Effector memory CD4-positive, alpha-beta T cell (primary cell): ENCODE measurements at places on chromosomes 4 and X.

GRCh38 chrX:79482686-79483085 lies 115.6 kb upstream of the ITM2A start:
- DNase-seq, result no peak

DNA sequence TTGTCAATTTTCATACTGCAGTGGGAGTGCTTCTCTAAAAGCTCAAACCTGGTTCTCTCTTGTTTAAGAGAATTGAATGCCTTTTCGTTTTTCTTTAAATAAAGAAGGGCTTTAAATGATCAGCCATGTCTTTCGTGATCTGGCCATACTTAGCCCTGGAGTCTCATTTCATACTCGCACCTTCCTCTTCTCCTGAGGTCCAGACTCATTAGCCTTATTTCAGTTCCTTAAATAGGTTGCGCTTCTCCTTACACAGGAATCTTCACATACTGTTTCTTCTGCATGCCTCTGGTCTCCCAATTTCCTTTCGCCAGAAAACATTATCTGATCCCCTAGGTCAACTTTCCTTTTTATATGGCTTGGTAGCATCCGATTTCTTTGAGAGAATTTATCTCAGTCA lies 565.6 kb upstream of the TENM3 start:
- DNase-seq, result no peak

- no peak for DNase-seq
Observed at GRCh38 chr4:42750856-42751255, 94.0 kb upstream of the ATP8A1 start.

GRCh38 chr4:153546280-153546679 lies 80.1 kb downstream of the TMEM131L start:
- DNase-seq, result no peak

GRCh38 chrX:68570598-68570997 lies 71.7 kb downstream of the YIPF6 start:
- no peak for DNase-seq

DNA sequence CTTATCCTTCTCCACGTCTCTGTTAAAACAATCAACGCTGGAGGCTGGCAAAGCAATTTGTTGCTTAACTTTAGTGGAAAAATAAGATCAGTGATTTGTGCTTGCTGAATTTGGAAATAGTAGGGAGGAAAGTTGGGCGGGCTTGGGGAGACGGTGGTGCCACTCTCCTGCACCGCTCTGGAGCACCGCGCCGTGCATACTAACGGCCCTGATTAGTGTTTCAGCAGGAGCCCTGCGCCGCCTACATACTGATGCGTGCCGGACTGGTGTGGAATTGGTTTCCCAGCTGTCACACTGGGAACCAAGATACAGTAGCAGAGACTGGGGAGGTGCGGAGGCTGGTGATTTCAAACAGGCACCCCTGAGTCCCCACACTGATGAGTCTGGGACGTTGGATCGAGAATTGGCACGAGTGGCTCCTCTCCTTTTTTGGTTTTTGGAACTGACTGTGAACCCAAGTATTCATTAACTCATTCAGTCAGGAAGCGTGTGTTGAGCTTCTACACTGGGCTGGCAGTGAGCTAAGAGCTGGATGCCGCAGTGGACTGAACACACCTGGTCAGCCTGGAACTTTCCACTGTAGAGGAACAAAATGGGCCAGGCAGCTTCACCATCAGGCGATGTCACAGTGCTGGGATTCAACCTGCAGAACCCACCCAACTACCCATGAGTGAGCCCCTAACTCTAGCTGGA lies 29.0 kb upstream of the PSAPL1 start:
- no peak for DNase-seq

- DNase-seq, result no peak
Observed at GRCh38 chr4:107922486-107923473, 8.6 kb upstream of the CYP2U1 start.

DNA sequence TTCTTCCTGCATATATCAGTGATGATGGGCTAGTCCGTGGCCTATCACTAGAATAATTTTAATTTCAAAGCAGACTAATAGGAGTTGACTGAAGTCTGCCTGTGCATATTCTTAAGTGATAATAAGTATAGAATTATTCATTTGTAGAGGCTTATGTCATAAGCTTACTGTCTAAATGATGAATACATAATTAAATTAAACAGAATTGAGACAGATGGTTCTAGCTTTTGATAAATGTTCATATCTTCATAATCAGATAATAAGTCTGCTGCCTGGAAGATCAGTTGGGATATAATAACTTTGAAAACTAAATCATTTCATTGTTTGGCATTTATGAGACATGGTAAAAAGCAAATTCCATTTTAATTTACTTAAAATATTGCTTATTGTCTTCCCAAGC lies 1175.6 kb downstream of the TECRL start:
- no peak for DNase-seq

GRCh38 chr4:42412251-42412650 lies 15.0 kb downstream of the SHISA3 start:
- DNase-seq, result no peak

DNA sequence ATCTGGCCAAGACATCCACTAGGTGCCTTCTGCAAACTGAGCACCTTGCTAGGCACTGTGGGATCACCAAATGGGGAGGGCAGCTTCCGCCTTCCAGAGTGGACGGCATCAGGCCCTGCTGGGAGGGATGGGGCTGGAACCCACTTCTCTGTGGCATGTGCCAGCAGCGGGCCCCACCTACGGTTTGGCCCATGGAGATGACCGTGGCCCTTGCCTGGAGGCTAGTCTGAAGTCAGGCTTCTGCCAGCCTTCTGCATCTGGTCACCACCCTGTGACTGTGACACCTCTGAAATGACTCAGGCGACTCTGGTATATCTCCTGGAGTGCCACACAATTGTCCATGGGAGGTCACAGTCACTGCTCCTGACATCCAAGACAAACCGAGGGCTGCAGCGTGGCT lies 7.2 kb downstream of the SSR4 start:
- no peak for DNase-seq

DNA sequence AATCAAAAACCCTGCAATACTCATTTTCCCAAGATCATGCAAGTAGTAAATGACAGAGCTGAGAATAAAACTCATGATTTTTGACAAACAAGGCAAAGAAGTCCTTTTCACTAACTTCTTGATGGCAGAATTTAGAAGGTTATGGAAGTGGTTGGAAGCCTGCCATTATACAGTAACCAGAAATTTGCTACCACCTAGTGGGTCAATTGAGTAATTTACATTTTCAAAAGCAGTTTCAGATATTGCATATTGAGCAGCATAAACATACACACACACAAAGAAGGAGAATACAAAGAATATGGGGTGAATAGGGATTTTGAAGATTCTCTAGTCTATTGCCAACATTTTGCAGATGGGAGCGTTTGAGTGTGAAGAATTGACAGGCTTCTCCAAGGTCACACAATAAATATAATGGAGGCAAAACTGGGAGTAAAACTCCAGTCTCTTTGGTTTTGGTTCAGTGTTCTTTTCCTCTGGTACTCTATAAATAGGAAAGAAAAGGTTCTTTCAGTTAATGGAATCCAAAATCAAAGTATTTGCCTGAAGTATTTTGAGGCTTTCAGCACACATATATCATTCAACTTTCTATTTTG lies 70.2 kb downstream of the GC start:
- DNase-seq, result no peak

DNA sequence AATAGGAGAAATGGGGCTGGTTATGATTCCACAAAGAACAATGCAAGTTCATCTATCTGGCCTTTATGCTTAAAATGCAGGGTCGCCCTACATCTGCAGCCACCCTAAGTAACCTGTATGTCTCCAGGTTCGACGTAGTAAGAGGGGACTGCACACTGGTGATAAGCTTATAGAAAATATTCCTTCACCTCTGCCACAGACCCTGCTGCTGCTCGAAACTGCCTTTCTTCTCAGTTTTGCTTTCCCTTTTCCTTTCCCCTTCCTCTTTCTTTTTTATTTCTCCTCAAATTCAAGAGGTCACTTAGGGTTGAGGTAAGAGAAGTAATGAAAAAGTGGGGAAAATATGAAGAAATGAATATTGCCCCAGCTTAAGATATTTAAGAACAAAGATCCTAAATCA lies 123.5 kb downstream of the DCHS2 start:
- no peak for DNase-seq

- no peak for DNase-seq
Observed at GRCh38 chrX:2474280-2474962, 26.4 kb downstream of the DHRSX start.

DNA sequence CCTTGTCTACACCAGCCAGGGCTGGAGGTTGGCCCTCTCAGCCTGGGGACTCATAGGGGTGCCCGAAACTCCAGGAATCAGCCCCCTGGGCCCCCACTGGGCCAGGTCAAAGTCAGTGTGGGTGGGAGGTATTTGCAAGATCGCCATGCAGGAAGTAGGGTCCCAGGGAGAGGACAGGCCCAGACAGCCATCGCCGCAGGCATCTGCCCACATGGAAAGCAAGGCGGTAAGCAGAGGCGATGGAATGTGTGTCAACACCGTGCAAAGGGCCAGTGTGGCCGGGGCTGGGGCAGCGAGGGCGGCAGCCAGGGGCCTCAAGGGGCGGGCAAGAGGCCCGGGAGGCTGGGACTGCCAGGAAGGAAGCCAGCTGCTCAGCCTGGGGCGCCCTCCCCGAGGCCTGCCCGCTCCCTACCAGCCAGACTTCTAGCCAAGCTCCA lies 19.3 kb upstream of the DUSP9 start:
- DNase-seq, result no peak

DNA sequence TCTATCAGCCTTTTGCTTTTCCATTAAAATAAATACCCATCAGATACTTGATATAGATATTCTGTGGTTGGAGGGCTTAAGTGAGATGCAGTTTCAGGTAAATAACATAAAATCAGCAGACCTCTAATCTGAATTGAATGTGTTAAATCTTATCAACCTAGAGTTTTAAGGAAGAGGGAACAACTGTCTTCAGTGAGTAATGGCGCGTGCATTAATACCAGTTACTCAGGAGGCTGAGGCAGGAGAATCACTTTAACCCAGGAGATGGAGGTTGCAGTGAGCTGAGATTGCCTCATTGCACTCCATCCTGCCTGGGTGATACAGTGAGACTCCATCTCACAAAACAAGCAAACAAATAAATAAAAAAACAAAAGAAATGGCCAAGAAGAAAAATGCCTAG lies 54.3 kb downstream of the FAT4 start:
- no peak for DNase-seq

DNA sequence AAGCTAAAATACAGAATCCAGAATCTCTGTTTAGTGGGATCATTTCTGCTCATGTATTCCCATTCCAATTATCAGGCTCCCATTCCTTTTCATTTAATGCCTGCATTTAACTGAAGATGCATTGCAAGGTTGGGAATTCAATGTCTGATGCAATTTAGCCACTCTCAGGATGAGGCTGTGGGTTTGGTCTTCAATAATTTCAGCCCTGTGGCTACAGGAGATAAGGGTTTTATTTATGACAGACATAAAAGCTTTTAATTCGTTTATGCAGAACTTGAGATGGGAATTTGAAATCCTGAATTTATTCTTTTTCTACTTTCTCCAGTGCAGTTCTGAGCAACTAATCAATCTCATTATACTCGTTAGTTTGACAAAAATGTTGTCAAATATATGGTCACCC lies 1225.9 kb downstream of the PCDH18 start:
- DNase-seq, result no peak

- no peak for DNase-seq
Observed at GRCh38 chrX:133294126-133294525, 76.0 kb upstream of the TFDP3 start.

DNA sequence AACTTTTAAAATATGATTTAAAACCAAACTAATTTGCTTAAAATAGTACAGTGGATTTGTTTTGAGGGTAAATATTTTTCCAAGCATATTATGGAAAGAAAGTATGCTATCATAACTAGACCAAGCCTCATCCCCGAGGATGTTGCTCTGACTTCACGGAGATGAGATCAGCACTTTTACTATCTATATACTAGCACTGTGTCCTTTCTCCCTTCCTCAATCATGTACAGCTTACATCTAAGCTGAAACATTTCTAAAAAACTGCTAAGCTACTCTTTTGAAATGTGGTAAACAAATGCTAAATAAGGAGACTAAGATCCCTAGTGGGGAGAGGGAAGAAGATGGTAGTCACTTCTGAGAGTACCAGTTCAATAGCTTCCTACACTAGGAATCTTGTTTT lies 23.8 kb downstream of the AMMECR1 start:
- no peak for DNase-seq

GRCh38 chr4:7970361-7970946 lies 30.8 kb upstream of the AFAP1 start:
- DNase-seq, result no peak

GRCh38 chr4:24195991-24196736 lies 306.3 kb upstream of the PPARGC1A start:
- DNase-seq, result no peak

DNA sequence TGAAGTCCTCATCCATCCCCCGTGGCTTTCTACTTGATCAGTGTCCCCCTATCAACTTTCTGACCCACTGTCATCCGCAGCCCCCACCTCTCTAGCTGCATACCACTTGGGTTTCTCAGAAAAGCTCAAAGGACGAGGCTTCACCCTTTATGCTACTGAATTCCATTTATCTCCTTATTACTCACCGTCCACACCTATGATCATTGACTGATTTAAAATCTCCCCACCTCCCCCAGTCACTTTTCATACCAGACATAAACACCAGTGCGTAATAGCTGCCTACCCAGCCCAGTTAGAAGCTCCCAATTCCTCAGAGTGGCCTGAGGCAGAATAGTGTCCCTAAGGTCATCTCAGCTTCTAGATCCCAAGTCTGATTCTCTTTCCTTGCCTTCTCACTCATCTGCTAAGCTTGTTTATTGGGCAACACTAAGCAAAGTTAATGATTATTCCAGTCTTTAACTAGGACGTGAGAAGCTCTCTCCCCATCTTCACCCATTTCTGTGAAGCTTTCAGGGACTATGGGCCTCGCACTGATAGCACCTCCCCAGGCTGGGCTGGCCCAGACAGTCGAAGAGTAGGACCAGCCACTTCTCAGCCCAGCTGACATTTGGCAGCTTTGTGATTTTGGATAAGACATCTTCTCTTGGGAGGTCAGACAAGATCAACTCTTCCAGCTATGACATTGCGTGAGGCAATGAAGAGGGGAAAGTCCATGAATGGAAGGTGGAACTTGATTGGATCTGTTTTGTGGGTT lies 7.2 kb upstream of the DDX60L start:
- DNase-seq, result no peak

DNA sequence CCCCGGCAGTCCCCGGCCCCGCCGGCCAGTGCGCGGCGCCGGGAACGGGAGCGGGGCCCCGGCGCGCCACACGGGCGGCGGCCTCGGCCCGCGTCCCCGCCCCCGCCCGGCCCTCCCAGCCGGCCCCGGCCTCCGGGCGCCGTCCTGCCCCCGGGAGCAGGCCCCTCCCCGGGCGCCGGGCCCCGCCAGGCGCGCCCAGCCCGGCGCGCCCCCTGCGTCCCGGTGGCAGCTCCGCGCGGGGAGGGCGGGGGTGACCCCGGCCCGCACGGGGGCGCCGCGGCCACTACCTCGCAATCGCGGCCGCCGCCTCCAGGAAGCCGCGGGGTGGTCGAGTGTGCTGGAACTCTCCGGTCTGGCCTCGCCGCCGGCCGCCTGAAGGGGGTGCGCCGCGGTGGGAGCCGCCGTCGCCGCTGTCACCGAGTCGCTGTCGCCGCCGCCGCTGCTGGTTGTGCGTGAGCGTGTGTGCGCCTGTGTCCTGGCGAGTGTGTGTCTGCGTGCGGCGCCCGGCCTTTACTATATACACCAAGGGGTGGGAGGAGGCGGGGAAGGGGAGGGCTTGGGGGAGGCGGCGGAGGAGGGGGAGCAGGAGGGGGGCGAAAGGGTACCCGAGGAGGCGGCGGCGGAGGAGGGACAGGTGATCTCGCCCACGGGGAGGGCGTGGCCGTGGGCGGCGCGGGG lies at the start of gene RAI2:
Gene RAI2 (minus strand): TSS at position 488 of the 678 bp plus-strand sequence. CDS start 59,288 bp downstream, outside the sequence.
- DNase-seq, result no peak

- no peak for DNase-seq
Observed at GRCh38 chr4:12421364-12421763, 992.7 kb upstream of the HS3ST1 start.
